ENCODE measurements at places on chromosomes 13 and 19. TPM values are rescaled to one million over a fixed set of nuclear protein-coding genes. Genes with fewer than 3 reads are reported as not detected.
A peak's percentile ranks its signal among the peaks of the same experiment; 100 is the strongest.

TUBB4A gene
- total RNA-seq: 3.2 TPM

APLP1 gene
- total RNA-seq: 22.3 TPM

FCER2 gene
- not detected for total RNA-seq

SOHLH2 gene
- total RNA-seq: 0.77 TPM

CRX gene
- not detected for total RNA-seq

- H3K4me3 ChIP-seq: no peak overlapping the region
- no peaks in the 10 kb centered on the region for H3K27me3 ChIP-seq
- H3K4me1 ChIP-seq: peaks cover 6% of the 10 kb centered on the region
- peak; percentile 48 for DNase-seq
- H3K36me3 ChIP-seq: no peaks in the 10 kb centered on the region
These were observed 297.1 kb downstream of the COG6 start for GRCh38 chr13:39952249-39953233.

DNA sequence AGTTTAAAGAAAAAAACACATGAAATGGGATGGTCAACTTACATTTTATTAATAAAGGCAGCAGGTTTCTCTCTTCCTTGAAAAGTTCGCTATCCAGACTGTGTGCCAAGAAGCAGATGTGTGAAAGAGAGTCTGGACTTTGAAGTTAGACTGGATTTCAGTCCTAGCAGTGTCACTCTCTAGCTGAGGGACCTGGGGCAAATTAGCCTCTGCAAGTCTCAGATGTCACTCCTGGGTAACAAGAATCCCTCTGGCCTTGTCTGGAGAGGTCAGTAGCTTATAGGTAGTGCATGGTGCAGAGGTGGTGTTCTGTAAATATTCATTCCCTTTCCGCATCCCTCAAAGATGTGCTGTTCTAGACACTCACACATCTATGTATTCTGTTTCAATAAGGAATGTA, 187.6 kb upstream of the RNF113B start:
- no peak for DNase-seq
- H3K36me3 ChIP-seq: no peaks in the 10 kb centered on the region

DNA sequence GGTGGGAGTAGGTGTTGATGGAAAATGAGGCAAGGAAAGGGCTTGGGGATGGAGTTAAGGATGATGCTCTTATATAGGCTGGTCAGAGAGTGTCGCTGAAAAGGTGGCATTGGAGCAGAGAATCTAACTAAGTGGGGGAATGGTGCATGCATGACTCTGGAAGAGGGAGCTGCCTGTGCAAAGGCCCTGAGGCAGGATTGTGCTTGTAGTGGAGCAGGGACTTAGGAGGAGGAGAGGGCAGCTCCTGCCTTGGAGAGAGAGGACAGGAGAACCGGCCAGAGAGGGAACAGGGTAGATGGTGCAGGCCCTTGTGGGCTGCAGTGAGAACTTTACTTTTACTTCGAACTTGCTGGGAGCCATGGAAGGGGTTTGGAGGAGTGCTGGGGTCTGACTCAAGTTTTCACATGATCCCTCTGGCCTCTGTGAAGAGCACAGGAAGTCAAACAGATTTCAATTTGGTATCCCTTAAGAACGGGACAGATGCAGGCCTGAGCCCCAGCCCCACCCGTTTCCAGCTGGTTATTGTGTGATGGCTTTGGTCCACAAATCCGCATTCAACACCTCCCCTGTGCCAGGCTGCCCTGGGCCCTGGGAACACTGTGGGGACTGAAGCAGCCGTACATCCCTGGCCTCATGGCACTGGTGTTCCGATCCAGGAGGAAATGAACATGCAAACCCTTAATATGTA, 7.0 kb downstream of the AP2A1 start:
- no peak overlapping the region for H3K4me3 ChIP-seq
- H3K4me1 ChIP-seq: peaks cover 14% of the 10 kb centered on the region
- H3K27ac ChIP-seq: no peak overlapping the region
- DNase-seq: no peak

- DNase-seq: no peak
- H3K36me3 ChIP-seq: no peaks in the 10 kb centered on the region
- peak overlapping the region; percentile 49 for H3K4me3 ChIP-seq
- H3K4me1 ChIP-seq: no peaks in the 10 kb centered on the region
- peaks cover 49% of the 10 kb centered on the region for H3K27me3 ChIP-seq
These were observed 695 bp upstream of the PRR36 start for GRCh38 chr19:7874897-7875273.

GRCh38 chr19:2983351-2984214, 6.2 kb downstream of the TLE6 start:
- H3K27ac ChIP-seq: peak overlapping the region; percentile 74
- H3K36me3 ChIP-seq: no peaks in the 10 kb centered on the region
- H3K4me3 ChIP-seq: peak overlapping the region; percentile 40

DNA sequence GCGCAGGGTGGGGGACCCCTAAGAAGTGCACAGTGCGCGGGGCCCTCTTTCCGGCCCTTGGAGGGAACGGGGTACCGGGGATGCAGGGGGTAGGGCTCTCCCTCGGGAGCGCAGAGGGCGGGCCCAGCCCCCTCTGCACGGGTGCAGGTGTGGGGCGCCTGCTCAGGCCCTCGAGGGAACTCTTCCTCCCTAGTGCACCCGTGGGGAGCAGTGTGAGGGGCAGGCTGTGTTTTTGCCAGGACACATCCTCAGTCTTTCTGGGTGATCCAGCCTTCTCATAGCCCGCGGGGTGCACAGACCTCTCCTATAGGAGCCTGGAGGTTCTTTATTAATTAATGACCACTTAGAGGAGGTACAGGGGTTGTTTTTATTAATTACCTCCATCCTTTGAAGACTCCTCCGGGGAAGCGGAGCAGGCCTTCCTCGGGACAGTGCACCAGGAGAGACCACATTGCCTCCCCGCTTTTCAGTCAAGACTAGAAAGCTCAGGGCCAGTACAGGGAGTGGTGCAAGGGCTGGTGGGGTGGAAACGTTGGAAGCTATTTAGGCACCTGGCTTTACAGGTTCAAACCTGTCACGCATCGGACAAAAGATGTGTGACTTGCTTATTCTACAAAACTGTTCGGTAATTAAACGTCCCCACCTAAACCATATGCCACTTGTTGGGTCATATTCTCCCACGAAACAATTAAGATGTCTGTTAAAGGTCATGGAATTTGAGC, 598 bp upstream of the GJB6 start:
- H3K36me3 ChIP-seq: no peaks in the 10 kb centered on the region
- H3K4me3 ChIP-seq: peak overlapping the region; percentile 33
- no peak overlapping the region for H3K27ac ChIP-seq
- peaks cover 28% of the 10 kb centered on the region for H3K27me3 ChIP-seq
- DNase-seq: no peak
- H3K4me1 ChIP-seq: peaks cover 3% of the 10 kb centered on the region

- no peak overlapping the region for H3K27ac ChIP-seq
- no peak overlapping the region for H3K4me3 ChIP-seq
- H3K36me3 ChIP-seq: peaks cover 8% of the 10 kb centered on the region
These were observed 9.6 kb downstream of the CARD8 start for GRCh38 chr19:48246101-48246500.

- no peak overlapping the region for H3K27ac ChIP-seq
- peaks cover 15% of the 10 kb centered on the region for H3K4me1 ChIP-seq
- DNase-seq: no peak
These were observed 59.6 kb upstream of the ZNF599 start for GRCh38 chr19:34832581-34833112.

GRCh38 chr19:44072543-44073401, 813 bp downstream of the ZNF284 start:
- peaks cover 23% of the 10 kb centered on the region for H3K36me3 ChIP-seq
- H3K4me1 ChIP-seq: peaks cover 6% of the 10 kb centered on the region
- no peaks in the 10 kb centered on the region for H3K27me3 ChIP-seq
- peak overlapping the region; percentile 48 for H3K4me3 ChIP-seq

DNA sequence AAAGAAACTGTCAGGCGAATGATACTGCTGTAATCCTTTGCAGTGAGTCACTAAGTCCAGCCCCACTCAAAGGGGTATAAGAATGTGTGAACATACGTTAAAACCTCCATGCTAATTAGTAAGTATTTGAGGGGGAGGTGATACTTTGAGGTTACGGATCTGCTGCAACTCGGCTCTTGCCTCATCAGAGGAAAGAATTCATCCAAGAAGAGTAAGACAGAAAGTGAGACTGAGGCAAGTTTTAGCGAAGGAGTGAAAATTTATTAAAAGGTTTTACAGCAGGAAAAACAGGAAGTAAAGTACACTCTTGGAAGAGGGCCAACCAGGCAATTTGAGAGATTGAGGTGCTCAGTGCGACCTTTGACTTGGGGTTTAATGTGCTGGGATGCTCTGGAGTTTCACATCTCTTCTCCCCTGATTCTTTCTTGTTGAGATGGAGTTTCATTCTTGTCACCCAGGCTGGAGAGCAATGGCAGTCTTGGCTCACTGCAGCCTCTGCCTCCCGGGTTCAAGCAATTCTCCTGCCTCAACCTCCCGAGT, 9.8 kb downstream of the CLEC4M start:
- DNase-seq: no peak
- H3K4me3 ChIP-seq: no peak overlapping the region
- H3K27me3 ChIP-seq: peaks cover 42% of the 10 kb centered on the region
- no peak overlapping the region for H3K27ac ChIP-seq
- no peaks in the 10 kb centered on the region for H3K4me1 ChIP-seq

DNA sequence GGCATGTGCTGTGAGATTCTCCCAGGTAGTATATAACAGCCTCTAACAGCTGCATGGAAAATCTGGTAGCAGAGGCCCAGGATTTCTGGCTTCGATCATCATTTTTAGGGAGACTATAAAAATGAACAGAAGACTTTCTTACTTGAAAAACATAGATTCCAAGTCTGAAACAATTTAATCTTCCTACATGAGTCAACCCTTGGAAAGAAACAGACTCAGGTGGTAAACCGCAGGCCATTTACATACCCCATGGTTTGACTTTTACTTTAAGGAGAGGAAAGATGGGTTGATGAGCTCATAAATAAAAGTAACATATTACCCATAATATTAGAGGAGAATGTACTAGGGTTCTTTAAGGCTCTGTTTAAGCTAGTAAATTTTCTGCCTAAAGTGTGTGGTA, 121.6 kb downstream of the CYSLTR2 start:
- no peak overlapping the region for H3K4me3 ChIP-seq
- no peaks in the 10 kb centered on the region for H3K27me3 ChIP-seq
- no peaks in the 10 kb centered on the region for H3K4me1 ChIP-seq
- H3K27ac ChIP-seq: no peak overlapping the region
- H3K36me3 ChIP-seq: no peaks in the 10 kb centered on the region

DNA sequence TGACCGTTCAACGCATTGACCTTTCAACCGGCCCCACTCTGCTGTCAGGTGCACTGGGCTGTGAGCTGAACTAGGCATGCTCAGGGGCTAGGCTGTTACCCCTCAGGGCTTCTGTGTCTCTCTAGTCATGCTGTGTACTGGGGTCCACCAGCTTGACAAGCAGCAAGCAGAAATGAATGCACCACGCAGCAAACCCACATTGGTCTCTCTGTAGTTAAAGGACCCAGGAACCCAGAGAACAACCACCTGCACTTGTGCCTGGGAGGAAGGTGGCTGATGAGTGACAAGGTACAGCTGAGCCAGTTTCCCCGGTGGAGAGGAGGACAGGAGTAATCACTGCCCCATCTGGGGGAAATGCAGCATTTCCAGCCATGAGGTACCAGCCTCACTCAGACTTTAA, 159.9 kb downstream of the USP12 start:
- no peak for DNase-seq
- no peak overlapping the region for H3K27ac ChIP-seq
- H3K4me3 ChIP-seq: no peak overlapping the region
- peaks cover 12% of the 10 kb centered on the region for H3K27me3 ChIP-seq

GRCh38 chr19:29539670-29540069, 13.9 kb downstream of the VSTM2B start:
- no peak for DNase-seq
- no peaks in the 10 kb centered on the region for H3K4me1 ChIP-seq
- H3K4me3 ChIP-seq: no peak overlapping the region
- no peak overlapping the region for H3K27ac ChIP-seq
